GM06990 (cell line): ENCODE measurements at places on chromosomes 2 and 18.

GRCh38 chr2:27073782-27074181, 2.3 kb upstream of the OST4 start:
- no peak for DNase-seq

GRCh38 chr2:26883956-26884355, 36.0 kb downstream of the DPYSL5 start:
- no peak for DNase-seq

DNA sequence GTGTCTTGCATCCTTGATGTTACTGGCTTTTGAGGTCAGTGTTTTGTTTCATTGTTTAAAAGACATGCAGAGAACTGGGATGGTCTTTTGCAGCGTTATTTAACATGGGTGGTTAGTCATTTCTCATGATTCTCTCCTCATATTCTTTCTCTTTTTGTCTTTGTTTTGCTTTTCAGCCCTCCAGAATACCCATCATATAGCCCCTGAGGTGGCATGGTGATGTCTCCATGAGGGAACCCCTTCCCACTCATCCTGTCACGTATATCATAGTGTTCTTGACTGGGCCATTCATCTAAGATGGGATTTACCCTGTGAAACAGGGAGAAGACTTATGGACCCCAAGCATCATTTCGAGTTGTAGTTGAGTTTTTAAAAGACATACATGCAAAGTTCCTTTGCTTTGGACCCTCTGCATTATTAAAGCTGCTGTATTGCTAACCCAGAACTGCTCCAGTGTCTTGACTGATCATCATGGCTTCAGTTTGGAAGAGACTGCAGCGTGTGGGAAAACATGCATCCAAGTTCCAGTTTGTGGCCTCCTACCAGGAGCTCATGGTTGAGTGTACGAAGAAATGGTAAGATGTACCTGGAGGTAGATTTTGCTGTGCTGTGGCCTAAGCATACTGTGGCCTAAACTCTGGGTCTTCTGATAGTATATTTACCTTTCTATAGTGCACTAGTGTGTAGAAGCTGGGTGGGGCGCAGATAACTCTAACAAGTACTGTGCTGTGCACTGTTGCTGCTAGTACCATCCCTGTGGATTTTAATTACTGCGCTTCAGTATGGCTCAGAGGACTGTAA, 1.4 kb downstream of the EHBP1 start:
- no peak for DNase-seq

GRCh38 chr2:38406597-38407110, 29.6 kb upstream of the ATL2 start:
- no peak for DNase-seq

DNA sequence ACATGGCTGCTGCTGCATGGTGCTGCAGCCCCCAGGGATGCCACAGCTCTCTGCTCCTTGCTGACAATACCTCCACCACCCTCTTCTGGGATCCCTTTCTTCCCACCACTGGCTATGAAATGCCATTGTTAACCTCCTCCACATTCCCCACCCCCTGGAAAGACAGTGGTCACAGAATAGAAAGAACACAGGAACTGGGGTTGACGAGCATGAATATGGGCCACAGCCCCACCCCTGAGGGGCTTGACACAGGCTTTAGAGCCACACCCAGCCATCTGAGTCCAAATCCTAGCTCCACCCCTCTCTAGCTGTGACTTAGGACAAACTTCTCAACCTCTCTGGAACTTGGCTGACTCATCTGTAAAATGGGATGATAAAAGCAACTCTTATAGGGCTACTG, 47.3 kb downstream of the TMEM163 start:
- no peak for DNase-seq

GRCh38 chr2:109382951-109383350, 230.8 kb downstream of the SEPTIN10 start:
- DNase-seq: no peak

- no peak for DNase-seq
These were observed 59.7 kb upstream of the GALNT5 start for GRCh38 chr2:157197848-157198247.

DNA sequence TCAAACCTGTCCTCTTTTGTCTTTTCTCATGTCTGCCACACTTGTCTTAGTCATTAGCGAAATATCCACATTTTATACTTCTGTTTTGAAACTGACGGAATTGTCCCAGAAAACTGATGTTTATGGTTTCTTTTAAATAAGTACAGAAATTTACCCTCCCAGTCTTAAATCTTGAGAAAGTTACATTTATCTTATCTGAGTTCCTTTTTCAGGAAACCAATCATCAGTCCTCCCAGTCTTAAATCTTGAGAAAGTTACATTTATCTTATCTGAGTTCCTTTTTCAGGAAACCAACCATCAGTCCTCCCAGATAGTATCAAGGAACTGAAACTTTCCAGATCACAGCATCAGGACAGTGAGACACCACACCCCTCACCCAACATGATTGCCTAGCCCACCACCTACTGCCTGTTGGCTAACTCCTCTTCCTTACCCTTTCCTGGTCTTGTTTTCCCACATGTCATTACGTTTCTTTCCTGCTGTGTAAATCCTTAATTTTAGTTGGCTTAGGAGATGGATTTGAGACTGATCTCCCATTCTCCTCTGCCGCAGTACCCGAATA, 247.7 kb downstream of the PTPRM start:
- no peak for DNase-seq

- no peak for DNase-seq
These were observed 360.8 kb downstream of the RBM43 start for GRCh38 chr2:150900913-150901312.

DNA sequence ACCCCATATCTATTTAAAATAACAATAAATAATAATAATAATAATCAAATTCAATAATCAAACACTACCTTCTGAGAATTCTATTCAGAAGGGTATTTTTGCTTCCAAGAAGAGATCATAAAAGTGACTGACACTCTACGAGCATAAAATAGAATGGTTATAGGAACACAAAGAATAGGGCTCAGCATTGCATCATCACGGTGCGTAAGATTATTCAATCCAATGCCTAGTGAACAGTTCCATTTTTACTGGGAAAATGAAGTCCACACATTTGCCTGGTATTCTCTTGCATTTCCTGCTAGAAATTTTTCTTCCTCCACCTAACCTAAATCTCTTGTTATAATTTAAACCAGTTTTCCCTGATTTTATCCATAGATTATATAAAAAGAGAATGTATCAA, 55.8 kb downstream of the AP1S3 start:
- DNase-seq: no peak

GRCh38 chr2:110660558-110660957, 17.3 kb downstream of the BUB1 start:
- no peak for DNase-seq

DNA sequence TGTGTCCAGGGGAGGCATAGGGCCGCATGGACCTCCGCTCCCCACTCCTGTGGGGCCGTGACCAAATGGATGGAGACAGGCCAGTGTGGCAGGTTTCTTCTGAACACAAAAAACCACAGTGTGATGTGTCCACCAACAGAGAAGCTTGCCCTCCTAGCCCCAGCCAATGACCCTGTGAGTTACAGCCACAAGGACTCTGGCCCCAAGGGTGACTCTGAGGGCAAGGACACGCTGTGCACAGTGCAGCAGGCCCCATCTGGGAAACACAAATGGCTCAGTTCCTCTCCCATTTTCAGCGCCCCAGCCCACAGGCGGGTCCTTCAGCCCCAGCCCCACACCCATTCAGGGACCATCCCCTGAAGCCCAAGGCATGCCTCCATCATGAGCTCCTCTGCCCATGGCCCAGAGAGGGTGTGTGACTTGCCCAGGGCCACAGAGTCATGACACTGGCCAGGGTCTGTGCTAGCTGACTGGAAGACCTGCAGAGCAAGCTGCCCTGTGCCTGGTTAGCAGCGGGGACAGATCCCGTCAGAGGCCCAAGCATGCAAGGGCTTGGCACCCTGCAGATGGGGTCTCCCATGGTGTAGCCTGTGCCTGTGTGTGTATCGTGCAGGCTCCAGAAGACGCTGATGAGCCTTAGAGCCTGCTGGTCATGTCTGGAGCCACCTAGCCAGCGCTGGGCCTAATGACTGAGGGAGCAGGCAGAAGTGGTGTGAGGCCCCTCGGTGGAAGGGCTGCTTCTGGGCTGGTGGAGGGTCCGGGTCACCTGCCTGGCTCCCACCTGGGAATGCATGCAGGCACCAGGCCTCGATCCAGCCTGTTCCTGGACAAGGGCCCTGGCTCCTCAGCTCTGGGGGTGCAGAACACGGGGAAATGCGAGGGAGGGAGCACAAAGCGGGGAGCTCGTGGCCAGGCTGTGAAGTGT, 47.7 kb downstream of the HS6ST1 start:
- no peak for DNase-seq

- no peak for DNase-seq
These were observed 59.2 kb downstream of the AAK1 start for GRCh38 chr2:69584127-69584889.

- no peak for DNase-seq
These were observed 69.1 kb downstream of the LRP1B start for GRCh38 chr2:142061733-142062132.

DNA sequence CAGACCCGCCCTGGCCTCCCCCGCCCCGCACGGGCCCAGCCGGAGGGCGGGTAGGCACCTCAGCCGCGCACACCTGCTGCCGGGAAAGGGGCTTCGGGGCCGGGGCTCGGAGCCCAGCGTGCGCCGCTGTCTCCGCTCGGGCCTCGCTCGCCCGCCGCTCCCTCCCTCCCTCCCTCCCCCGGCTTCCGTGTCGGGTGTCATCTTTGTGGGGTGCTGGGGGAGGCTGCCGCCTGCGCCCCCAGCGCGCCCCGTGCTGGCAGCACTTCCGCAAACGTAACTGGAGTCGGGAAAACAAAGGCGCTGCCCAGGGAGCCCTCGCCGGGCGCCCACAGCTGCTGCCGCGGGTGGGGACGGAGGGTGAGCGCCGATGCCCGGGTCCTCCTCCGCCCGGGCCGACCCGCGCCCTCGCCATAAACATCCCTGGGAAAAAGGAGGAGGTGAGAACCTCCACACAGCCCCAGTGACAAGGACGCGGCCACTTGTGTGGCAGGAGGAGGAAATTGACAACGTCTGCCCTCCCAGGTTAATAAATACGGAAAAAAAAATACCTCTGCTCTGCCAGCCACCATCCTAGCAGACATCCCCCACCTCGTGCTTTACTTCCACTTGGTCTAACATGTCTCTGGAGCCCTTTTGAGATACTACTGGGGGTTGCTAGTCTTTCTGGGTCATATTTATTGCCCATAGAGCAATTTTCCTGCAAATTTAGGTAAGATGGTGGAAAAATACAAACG, 550 bp downstream of the MFSD6 start:
- peak; percentile 87 for DNase-seq

DNA sequence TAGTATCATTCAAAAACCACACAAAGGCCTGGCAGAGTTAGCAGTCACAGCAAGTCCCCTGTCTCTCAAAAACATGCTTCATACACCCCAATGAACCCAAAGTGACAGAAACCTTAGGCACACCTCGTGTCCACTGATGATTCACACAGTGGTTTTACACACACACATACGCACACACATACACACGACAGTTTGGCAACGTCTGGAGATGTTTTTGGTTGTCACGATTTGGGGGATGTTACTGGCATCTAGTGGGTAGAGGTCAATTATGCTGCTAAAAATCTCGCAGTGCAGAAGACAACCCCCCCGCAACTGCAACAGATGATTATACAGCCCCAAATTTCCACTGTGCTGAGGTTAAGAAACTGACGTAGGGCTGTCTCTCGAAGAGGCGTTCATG, 72.9 kb upstream of the PARD3B start:
- DNase-seq: no peak

GRCh38 chr18:6254456-6254855, 160.3 kb downstream of the L3MBTL4 start:
- DNase-seq: no peak

- no peak for DNase-seq
These were observed 59.7 kb downstream of the VAPA start for GRCh38 chr18:9973470-9973869.
